Gastroesophageal sphincter (tissue), 4 donors: ENCODE measurements at places on chromosomes 1 and 21.
A peak's percentile ranks its signal among the peaks of the same experiment; 100 is the strongest.

DNA sequence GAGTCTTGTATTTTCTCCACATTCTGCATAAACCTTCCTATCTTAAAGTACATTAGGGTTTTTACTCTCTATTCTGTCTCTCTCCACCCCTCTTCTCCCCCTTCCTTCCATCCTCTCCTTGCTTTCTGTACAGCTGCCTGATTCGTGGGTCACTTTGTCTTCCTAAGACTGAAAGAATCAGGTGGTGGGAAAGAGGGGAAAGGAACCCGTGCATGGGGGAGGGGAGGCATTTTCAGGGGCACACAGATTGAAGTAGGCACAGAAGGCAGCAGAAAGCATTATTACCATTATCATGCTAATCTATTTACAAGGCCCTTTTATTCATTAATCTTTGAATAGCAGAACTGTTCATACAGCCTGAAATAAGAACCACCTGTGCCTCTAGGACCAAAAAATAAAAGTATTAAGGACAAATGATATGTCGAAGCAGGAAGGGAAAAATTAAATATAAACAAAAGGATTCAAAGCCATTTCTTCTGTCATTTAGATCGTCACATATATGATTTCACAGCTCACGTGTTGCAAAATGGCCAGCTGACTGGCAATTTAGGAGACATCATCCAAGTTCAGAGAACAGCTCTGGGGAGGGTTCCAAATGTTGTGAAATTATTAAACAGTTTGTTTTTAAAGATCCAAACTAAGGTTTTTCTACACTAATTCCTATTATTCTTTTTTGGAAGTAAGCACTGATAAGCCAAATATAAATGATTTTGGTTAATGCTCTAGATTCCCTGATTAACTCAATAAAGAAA is 154.6 kb downstream of the PBX1 start:
- no peak for ATAC-seq

- no peak for ATAC-seq
Observed at GRCh38 chr1:219837274-219837993, 90.9 kb downstream of the SLC30A10 start.

DNA sequence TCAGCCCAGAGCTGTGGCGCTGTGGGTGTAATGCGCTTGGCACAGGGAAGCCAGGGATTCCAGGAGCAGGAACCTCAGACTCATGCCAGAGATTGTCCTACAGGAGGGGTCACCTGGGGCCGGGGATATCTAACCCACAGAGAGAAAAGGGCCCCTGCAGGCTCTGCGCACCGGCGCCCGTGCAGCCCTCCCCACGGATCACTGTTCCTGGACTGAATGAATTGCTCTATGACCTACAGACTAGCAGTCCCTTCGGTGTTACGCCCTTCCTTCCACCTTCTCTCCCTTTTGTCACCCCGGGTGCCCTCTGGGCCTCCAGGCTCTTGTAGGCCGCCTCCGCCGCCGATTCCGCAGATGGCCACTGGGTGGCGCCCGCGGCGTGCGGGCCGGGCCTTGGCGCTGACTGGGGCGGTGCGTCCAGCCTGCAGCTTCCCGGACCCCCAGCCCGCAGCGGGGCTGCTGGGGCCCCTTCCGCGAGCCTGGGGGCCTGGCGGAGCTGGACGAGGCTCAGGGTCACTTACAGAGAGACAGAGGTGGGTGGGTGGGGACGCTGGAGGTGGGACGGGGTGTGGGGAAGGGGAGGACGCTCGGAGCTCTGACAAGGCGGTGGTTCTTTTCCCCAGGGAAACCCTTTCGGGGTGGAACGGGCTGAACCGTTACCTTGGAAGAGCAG is 101.3 kb downstream of the IER5 start:
- peak; percentile 78 for ATAC-seq

DNA sequence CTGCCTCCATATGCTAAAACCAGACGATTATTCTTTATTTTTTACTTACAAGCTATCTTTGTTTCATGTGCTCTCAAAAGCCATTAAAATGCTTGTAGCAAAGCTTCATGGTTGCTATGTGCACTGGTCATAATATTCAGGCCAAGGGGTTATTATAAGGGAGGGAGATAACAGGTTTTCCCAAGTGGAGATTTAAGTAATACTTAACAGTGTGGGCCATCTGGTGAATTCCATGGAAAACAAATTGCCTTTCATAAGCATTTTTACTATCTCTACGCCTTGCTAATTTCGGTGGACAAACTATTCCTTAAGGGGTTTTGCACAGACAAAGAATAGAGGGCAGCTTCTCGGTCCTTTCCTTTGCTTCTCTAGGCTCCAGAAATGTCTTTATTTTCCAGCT is 137.8 kb downstream of the NUF2 start:
- ATAC-seq = no peak

DNA sequence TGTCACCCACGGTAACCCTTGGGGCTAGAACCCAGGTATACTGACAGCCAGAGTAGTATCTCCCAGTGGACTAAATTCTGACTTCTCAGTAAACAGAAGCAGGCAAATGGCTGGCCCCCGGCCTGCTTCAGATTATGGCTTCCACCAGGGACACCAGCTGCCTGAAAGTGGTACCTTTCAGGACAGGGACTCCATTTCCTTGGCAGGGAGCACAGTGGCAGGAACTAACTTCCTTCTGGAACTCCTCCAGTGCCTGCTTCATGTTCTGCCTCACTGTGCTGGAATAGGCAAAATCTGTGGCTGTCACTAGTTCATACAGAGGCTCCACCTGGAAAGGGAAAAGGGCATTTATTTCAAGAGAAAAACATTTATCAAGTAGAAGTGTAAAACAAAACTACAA is 32.7 kb downstream of the C8B start:
- ATAC-seq = no peak

DNA sequence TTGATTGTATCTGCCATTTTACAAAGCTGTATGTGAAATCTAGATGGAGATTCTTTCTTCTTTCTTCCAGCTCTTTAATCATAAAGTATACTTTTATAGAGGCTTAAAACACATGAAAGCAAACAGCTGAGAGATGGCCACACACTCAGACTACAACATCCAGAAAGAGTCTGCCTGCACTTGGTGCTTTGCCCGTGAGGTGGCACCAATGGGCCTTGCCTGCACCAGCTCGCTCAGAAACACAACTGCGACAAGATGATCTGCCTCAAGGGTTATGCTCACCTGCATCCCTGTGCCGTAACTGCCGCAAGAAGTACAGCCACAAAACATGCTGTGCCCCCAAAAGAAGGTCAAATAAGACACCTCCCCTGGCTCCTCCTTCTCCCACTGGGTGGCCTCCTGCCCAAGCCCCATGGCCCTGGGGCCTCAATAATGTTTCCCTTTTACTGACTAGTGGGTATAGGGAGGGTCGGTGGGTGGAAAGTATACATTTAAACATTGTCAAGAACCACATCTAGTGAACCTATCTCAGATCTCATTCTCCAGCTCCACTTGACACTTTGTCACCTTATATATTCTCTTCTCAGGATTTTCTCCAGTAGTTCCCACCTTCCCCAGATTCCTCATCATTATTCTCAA is 66.7 kb upstream of the ANGPTL3 start:
- no peak for ATAC-seq

DNA sequence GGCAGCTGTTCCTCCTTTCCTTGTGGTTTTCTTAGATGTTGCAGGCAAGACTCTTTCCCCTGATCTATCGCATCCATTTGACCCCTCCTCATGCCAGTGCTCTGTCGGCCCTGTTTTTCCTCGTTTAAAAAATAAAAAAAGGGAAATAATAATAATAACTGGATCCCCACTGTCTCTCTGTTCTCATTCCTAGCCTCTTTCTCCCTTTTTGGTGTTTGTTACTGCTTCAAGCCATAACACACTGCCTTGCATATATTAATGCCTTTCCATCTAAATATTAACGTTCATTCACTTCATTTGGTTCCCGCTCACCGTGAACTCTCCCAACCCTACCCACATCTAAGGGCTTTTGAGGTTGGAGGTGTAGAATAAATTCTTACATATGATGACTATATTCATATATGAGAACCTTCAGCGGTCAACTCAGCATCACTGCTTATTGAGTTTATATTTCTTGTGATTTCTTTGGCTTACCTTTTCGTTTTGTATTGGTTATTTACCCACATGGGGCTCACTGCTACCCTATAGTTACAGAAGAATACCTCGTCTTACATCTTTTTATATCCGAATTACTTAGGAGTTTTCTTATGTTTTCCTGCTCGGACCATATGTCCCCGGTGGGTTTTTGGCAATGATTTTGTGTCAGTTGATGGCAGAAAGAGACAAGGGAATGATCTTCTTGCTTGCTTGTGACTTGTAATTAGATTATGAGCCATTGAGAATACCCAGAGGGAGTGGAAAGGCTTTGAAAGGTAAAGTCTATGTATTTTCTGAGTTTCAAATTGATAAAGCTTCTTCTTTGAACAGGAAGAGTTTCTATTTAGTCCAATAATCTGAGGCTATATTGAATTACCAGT is 805 bp downstream of the ATG4C start:
- peak; percentile 10 for ATAC-seq

DNA sequence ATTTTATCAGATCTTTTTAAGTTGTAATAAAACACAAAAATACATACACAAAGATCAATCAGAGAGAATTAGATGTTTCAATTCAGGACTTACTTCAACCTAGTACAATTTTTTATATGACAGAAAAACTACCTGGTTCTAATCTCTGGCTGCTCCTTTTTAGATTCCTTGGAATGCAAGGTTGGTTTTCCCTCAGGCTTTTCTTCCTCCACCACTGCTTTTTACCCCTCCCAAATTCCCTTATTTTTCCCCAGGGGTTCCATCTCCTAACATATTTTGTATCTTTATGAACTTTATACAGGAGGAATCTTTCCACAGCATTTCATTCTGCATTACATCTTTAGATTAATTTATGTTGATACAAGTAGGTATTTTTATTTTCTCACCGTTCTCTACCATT is 33.2 kb downstream of the PIK3R3 start:
- ATAC-seq = no peak

DNA sequence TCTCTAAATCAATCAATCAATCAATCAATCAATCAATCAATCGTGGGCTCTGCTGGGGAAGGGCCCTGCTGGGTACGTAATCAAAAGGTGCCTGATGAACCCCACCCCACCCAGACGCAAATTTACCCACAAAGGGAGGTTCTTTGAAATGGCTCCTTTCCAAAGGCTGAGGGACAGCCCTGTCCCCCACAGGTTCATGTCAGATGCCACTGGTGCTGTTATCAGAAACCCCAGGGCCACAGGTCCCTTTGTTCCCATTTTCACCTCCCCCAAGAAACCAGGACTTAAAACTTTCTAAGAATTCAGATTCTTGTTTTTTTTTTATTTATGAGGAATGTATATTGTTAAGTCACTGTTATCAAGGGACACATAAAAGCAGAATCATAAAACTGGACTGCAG is 14.2 kb downstream of the CHRNB2 start:
- ATAC-seq = no peak

DNA sequence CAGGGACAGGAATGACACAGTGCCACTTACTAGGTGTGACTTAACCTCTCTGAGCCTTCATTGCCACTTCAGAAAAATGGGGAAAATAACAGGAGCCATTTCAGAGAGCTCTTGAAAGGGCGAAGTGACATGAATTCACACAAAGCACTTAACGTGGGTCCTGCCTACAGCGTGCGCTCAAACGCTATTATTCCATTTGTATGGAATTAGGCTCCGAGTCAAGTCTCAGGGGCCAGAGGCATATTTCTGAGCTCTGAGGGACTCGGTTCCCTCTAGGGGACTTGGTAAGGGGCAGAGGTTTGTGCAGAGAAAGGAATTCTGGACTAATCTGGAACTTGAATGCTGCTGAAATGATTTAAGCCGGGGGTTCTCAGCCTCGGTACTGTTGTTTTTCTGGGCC is 14.1 kb downstream of the DRAXIN start:
- ATAC-seq = no peak

DNA sequence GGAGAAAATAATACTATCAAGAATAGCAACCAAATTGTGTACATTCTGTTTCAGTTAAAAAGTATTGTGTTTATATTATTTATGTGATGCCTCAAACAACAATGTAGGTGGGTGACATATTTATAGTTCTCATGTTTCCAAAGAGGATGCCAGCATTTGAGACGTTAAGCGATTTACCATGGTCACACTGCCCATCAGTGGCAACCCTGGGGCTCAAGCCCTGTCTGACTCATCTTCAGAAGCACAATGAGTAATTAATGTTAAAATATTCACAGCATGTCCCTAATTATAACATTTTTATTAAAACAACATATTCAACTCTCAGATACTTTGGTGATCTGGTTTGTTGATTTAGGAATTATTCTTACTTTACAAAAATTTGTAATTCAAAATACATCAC is 409.4 kb downstream of the BRINP3 start:
- no peak for ATAC-seq

DNA sequence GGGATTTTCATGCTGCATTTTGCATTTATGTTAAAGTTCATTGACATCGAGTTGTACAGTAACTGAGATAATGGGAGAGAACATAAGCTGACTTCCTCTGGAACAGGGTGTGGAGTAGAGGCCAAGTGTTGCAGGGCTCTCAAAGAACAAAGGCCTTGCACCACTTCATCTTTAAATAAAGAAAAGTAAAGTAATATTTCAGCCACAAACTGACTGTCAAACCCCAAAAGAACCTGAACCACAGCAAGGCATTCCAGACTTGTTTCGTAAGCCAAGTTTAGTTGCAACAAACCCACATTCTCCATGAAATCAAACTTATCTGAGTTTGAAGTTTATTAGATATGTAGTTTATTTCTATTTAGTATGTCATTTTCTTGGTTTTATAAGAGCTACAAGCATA is 19.1 kb upstream of the HMGCS2 start:
- ATAC-seq = no peak

- ATAC-seq = peak; percentile 88
Observed at GRCh38 chr1:30191154-30191702, 532.2 kb downstream of the MATN1 start.

GRCh38 chr1:204441558-204441957 is 29.9 kb upstream of the PPP1R15B start:
- no peak for ATAC-seq

- ATAC-seq = peak; percentile 30
Observed at GRCh38 chr1:1550591-1551432, 10.4 kb upstream of the TMEM240 start.

GRCh38 chr1:156692925-156693847 is 12.2 kb downstream of the CRABP2 start:
- no peak for ATAC-seq

DNA sequence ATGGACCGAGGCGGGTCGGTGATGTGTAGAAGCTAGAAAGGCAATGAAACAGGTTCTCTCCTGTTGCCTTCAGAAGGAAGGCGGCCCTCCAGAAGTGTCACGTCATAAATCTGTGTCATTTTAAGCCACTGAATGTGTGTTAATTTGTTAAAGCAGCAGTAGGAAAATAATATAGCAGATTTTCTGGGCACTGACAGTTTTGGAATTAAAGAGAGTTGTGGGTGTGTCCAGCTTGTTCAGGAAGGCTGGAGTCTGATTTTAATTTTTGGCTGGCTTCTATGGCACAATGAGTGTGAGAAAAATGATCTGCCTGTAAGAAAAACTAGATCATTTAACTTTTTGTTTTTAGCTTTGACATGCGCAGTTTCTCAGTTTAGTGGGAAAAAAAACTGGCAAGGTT is 177.3 kb downstream of the EDEM3 start:
- ATAC-seq = peak; percentile 52
